ENCODE measurements at places on chromosomes 1 and 21. TPM values are rescaled to one million over a fixed set of nuclear protein-coding genes. Genes with fewer than 3 reads are reported as not detected.
A peak's percentile ranks its signal among the peaks of the same experiment; 100 is the strongest.

GRCh38 chr1:150321826-150322166 is 463 bp downstream of the PRPF3 start:
- H3K27me3 ChIP-seq: no peaks in the 10 kb centered on the region
- H3K4me1 ChIP-seq: peaks cover 19% of the 10 kb centered on the region
- no peak for DNase-seq
- H3K27ac ChIP-seq: peak overlapping the region; percentile 97
- H3K4me3 ChIP-seq: peak overlapping the region; percentile 79

- no peak for DNase-seq
- H3K4me1 ChIP-seq: peaks cover 61% of the 10 kb centered on the region
- H3K27ac ChIP-seq: peak overlapping the region; percentile 76
These were observed 1.1 kb downstream of the IKBKE start for GRCh38 chr1:206471415-206471801.

GRCh38 chr1:160370561-160371345 is 3.9 kb downstream of the NHLH1 start:
- H3K36me3 ChIP-seq: no peaks in the 10 kb centered on the region
- H3K27ac ChIP-seq: no peak overlapping the region
- H3K4me3 ChIP-seq: no peak overlapping the region
- DNase-seq: no peak
- H3K4me1 ChIP-seq: peaks cover 2% of the 10 kb centered on the region
- H3K27me3 ChIP-seq: no peaks in the 10 kb centered on the region

GRCh38 chr1:19485362-19486187 is at the start of gene CAPZB:
Gene CAPZB, minus strand, starts transcription at chr1:19485539. Its CDS starts 101 bp downstream, at chr1:19485438.
- H3K27ac ChIP-seq: peak within 1 kb of the TSS; percentile 88
- peaks cover 8% of the 10 kb centered on the region for H3K36me3 ChIP-seq
- H3K4me1 ChIP-seq: peaks cover 62% of the 10 kb centered on the region
- peak; percentile 96 for DNase-seq

DNA sequence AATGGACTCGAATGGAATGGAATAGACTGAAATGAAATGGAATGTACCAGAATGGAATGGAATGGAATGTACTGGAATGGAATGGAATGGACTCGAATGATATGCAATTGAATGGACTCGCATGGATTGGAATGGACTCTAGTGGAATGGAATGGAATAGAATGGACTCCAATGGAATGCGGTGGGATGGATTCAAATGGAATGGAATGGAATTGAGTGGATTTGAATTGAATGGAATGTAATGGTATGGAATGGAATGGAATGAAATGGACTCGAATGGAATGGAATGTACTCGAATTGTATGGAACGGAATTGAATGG is 99.6 kb upstream of the FBXO28 start:
- H3K27ac ChIP-seq: no peak overlapping the region
- no peak overlapping the region for H3K4me3 ChIP-seq
- no peak for DNase-seq
- H3K27me3 ChIP-seq: no peaks in the 10 kb centered on the region
- H3K4me1 ChIP-seq: no peaks in the 10 kb centered on the region

- H3K27me3 ChIP-seq: no peaks in the 10 kb centered on the region
- H3K27ac ChIP-seq: no peak overlapping the region
These were observed 59.7 kb downstream of the TEX35 start for GRCh38 chr1:178572604-178573003.

GRCh38 chr1:67019121-67019520 is 34.8 kb downstream of the SLC35D1 start:
- no peak overlapping the region for H3K4me3 ChIP-seq
- H3K36me3 ChIP-seq: peaks cover 14% of the 10 kb centered on the region
- H3K27me3 ChIP-seq: no peaks in the 10 kb centered on the region
- H3K4me1 ChIP-seq: no peaks in the 10 kb centered on the region

DNA sequence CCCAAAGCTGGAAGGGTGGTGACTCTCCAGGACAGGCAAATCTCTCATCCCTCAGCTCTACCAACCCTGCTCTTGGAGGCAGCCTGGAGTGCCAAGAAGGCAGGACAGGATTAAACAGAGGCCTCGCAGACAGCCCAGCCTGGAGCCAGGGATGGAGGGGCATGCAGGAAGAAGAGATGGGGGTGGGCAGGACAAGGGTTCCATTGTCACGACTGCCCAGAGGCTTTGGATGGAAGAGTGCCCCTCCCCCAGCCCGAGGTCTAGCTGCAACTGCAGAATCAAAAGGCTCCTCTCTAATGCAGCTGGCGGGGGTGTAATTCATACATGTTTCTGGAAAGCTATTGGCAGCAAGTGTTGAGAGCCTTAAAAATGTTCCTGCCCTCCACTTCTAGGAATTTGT is 8.8 kb downstream of the RAB7B start:
- H3K4me3 ChIP-seq: no peak overlapping the region
- no peaks in the 10 kb centered on the region for H3K27me3 ChIP-seq
- no peak for DNase-seq

DNA sequence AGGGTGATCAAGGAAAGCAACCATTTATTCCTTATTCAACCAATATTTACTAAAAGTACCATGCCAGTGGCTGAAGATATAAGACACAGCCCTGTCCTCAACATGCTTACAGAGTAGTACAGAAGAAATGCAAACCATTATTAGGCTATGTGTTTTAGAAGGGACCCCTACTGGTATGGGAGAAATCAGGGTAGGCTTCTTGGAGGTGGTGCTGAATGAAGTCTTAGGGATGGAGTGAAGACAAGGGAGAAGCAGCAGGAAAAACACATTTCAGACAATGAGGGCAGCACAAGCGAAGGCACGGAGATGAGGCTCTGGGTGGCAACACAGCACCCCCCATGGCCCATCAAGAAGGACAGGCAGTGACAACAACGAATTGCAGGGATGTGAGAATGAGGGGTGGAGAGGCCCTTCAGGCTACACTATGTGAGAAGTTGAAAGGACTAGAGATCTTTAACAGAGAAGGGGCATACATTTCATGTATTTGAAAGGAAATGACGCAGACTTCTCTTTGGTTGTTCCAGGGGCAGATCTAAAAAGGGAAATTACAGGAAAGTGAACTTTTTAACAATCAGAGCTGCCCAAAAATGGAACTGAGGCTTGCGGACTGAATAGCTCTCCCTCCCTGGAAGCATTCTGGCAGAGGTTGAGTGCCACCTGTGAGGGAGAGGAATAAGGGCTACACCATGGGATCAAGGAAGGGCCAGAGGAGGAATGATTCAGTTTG is 16.8 kb upstream of the CD58 start:
- H3K27me3 ChIP-seq: no peaks in the 10 kb centered on the region
- H3K4me1 ChIP-seq: no peaks in the 10 kb centered on the region
- H3K36me3 ChIP-seq: no peaks in the 10 kb centered on the region
- H3K4me3 ChIP-seq: no peak overlapping the region
- DNase-seq: no peak

DNA sequence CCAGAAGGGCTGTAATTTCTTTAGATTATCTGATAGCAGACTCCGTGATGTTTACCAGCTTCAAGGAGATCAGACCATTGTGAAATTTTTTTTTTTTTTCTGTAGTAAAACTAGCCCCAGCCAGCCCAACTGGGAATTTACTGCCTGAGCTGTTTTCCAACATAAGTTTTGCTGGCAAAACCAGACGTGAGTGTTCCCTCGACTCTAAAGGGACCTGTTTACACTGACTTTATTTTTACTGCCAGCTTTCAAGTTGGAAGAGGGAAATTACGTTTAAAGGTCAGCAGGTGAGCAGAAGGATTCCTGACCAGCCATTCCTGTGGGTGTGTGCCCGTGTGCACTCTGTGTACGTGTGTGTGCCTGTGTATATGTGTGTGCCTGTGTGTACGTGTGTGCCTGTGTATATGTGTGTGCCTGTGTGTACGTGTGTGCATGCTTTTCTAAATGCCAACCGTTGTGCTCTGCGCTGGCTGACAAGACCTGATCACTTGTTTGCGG is 374 bp downstream of the MAB21L3 start:
- H3K36me3 ChIP-seq: no peaks in the 10 kb centered on the region
- H3K27ac ChIP-seq: no peak overlapping the region
- no peak overlapping the region for H3K4me3 ChIP-seq
- no peak for DNase-seq
- H3K4me1 ChIP-seq: no peaks in the 10 kb centered on the region
- no peaks in the 10 kb centered on the region for H3K27me3 ChIP-seq

- no peak for DNase-seq
- H3K36me3 ChIP-seq: peaks cover 9% of the 10 kb centered on the region
- H3K4me3 ChIP-seq: no peak overlapping the region
- H3K4me1 ChIP-seq: no peaks in the 10 kb centered on the region
- no peaks in the 10 kb centered on the region for H3K27me3 ChIP-seq
These were observed 38.1 kb upstream of the PTCH2 start for GRCh38 chr1:44881011-44881632.

DNA sequence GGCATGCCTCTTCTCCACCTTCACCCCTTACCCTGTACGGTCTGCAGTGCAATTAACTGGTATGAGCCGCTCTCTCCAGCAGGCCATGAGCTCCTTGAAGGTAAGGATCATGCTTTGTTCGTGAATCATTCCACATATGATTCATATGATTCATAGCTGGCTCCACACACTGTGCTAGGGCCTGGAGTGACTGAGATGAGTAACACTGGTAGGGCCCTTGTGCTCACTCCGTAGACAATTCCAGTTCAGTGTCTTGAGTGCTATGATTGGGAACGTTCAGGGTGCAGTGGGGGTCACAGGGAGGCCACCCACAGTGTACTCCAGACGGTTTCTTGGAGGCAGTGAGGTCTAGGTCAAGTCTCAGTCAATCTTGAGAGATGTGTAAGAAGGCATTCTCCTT is 239.8 kb downstream of the LMX1A start:
- no peak overlapping the region for H3K4me3 ChIP-seq
- no peaks in the 10 kb centered on the region for H3K36me3 ChIP-seq
- H3K27me3 ChIP-seq: no peaks in the 10 kb centered on the region

Gene MYOC
- not detected for total RNA-seq

Gene C1orf21
- 6.8 TPM for total RNA-seq

Gene HS2ST1
- total RNA-seq: 18.8 TPM
